ENCODE measurements at places on chromosomes 1 and 21.
A peak's percentile ranks its signal among the peaks of the same experiment; 100 is the strongest.

GRCh38 chr1:87024936-87025540, 110.6 kb downstream of the HS2ST1 start:
- H3K27me3 ChIP-seq = no peaks in the 10 kb centered on the region
- H3K4me1 ChIP-seq = no peaks in the 10 kb centered on the region
- no peaks in the 10 kb centered on the region for H3K36me3 ChIP-seq
- no peak overlapping the region for H3K4me3 ChIP-seq
- peak; percentile 23 for DNase-seq

GRCh38 chr1:31787261-31787660, 23.1 kb upstream of the ADGRB2 start:
- DNase-seq = no peak
- no peak overlapping the region for H3K27ac ChIP-seq
- H3K4me3 ChIP-seq = no peak overlapping the region
- no peaks in the 10 kb centered on the region for H3K4me1 ChIP-seq
- peaks cover 24% of the 10 kb centered on the region for H3K27me3 ChIP-seq
- no peaks in the 10 kb centered on the region for H3K36me3 ChIP-seq

GRCh38 chr1:72932025-72932424, 649.7 kb upstream of the NEGR1 start:
- H3K27ac ChIP-seq = no peak overlapping the region
- DNase-seq = no peak

- no peaks in the 10 kb centered on the region for H3K36me3 ChIP-seq
- H3K4me1 ChIP-seq = no peaks in the 10 kb centered on the region
- H3K27me3 ChIP-seq = no peaks in the 10 kb centered on the region
- no peak for DNase-seq
- H3K27ac ChIP-seq = no peak overlapping the region
- no peak overlapping the region for H3K4me3 ChIP-seq
These were observed 306.2 kb downstream of the NFIA start for GRCh38 chr1:61388566-61388965.

DNA sequence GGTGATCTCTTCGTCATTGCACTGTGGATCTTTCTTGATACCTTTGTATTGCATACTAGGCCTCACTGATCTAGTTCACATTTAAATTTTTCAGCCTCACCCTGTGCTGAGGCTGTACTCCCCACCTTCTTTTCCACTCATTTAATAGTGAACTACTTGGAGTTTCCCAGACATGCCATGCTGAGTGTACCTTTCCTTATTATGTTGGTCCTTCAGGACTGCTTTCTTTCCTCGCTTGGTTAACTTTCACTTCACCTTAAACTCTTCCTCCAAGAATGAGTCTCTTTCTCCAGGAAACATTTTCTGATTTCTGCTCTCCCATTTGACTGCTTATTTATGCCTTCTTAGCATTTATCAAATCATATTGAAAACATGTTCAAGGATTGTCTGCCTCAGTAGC, 20.8 kb downstream of the RNF2 start:
- H3K36me3 ChIP-seq = no peaks in the 10 kb centered on the region
- DNase-seq = no peak
- H3K4me1 ChIP-seq = no peaks in the 10 kb centered on the region

- H3K4me3 ChIP-seq = no peak overlapping the region
- DNase-seq = no peak
- no peaks in the 10 kb centered on the region for H3K27me3 ChIP-seq
- H3K4me1 ChIP-seq = no peaks in the 10 kb centered on the region
- H3K36me3 ChIP-seq = no peaks in the 10 kb centered on the region
- no peak overlapping the region for H3K27ac ChIP-seq
These were observed 75.4 kb downstream of the RPAP2 start for GRCh38 chr1:92374223-92374622.

DNA sequence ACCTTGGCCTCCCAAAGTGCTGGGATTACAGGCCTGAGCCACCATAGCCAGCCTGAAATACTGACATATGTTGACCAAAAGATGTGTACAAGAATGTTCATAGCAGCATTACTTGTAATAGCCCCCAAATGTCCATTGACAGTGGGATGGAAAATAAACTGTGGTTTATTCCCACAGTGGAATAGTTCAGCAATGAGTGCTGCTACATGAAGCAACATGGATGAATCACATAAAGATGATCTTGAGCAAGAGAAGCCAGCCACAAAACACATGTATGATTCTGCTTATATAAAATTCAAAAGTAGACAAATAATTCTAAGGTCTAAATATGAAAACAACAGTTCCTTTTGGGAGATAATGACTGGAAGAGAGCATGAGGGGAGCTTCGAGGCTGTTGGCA, 9.1 kb upstream of the CREG1 start:
- DNase-seq = no peak
- no peak overlapping the region for H3K4me3 ChIP-seq
- H3K27me3 ChIP-seq = no peaks in the 10 kb centered on the region
- H3K27ac ChIP-seq = no peak overlapping the region

DNA sequence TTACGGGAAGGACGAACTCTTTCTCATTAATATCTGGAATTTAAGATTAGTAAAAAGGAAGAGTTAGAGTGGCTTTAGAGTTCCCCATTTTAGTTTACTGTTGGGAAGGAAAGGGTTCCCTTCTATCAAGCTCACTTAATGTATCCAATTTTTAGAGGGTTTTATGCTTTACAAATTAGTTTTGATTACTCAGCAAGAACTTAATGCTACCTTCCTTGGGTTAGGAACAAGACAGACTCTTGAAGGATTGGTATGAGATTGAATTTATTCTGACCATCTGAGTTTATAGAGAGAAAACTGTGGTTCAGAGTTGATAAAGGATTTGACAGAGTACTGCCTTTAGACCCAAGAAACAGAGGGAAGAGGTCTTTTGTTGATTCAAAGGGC, 29.5 kb upstream of the RGS4 start:
- no peak overlapping the region for H3K27ac ChIP-seq
- no peak overlapping the region for H3K4me3 ChIP-seq
- no peak for DNase-seq
- H3K4me1 ChIP-seq = no peaks in the 10 kb centered on the region
- H3K36me3 ChIP-seq = no peaks in the 10 kb centered on the region

- peaks cover 4% of the 10 kb centered on the region for H3K4me1 ChIP-seq
- no peaks in the 10 kb centered on the region for H3K36me3 ChIP-seq
- no peaks in the 10 kb centered on the region for H3K27me3 ChIP-seq
- H3K27ac ChIP-seq = no peak overlapping the region
- no peak for DNase-seq
These were observed 88.0 kb downstream of the APP start for GRCh38 chr21:26082549-26082948.

- peaks cover 33% of the 10 kb centered on the region for H3K27me3 ChIP-seq
- no peaks in the 10 kb centered on the region for H3K36me3 ChIP-seq
- H3K27ac ChIP-seq = peak within 1 kb of the TSS; percentile 94
- peak within 1 kb of the TSS; percentile 92 for H3K4me3 ChIP-seq
- DNase-seq = peak; percentile 99
These were observed at the start of gene CFAP410 for GRCh38 chr21:44338971-44339910. CFAP410 (minus strand) TSS chr21:44339390; CDS start chr21:44339194, 196 bp downstream.

GRCh38 chr1:93753791-93754763, 72.4 kb upstream of the BCAR3 start:
- no peak overlapping the region for H3K27ac ChIP-seq
- H3K36me3 ChIP-seq = no peaks in the 10 kb centered on the region
- no peak for DNase-seq
- H3K27me3 ChIP-seq = no peaks in the 10 kb centered on the region
- H3K4me1 ChIP-seq = no peaks in the 10 kb centered on the region
- no peak overlapping the region for H3K4me3 ChIP-seq

- DNase-seq = peak; percentile 90
- H3K36me3 ChIP-seq = no peaks in the 10 kb centered on the region
- peak overlapping the region; percentile 99 for H3K27ac ChIP-seq
- no peaks in the 10 kb centered on the region for H3K27me3 ChIP-seq
These were observed 25.5 kb downstream of the MAN1C1 start for GRCh38 chr1:25641931-25642573.
